ENCODE measurements at places on chromosomes 2 and 18.

- no peak for DNase-seq
Measured at GRCh38 chr18:46320297-46320696, 216.1 kb downstream of the HAUS1 start.

DNA sequence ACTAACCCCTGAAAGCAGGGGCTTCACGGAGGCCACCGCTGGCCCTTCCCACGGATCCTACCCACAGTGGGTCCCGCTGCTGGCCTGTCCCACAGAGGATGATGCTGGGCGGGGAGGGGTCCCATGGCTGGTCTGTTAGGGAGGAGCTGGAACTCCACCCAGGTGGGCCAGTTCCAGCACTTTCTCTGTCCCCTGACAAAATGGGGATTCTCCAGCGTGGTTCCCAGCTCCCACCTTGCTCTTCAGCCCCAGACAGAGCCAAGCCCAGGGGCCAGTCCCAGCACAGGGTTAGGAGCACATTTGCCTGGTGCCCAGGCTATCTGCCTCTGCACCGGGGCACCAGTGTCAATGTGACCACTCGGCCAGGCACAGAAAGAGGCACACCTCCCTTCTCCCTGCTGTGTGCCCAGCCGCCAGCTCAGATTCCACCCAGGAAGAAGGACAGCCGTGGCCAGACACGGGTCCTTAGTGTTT lies 50.0 kb downstream of the ANKMY1 start:
- no peak for DNase-seq

DNA sequence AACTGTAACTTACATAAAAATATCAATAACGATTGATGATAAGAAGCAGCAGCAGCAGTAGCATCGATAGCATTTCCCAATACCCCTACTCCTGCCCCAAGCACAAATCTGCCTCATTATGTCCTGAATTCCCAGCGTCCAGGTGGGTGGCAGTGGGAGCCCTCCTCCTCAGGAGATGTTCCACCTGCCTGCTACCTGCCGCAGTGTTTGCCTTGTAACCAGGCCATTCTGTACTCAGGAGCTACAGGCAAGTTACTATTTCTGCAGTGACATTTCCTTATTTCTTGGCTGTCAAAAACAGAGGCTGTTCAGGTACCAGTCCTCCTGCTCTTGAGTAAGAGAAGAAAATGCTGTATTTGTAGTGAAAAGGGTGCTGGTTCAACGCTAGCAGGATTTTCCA lies 236.4 kb downstream of the CNTNAP5 start:
- no peak for DNase-seq

DNA sequence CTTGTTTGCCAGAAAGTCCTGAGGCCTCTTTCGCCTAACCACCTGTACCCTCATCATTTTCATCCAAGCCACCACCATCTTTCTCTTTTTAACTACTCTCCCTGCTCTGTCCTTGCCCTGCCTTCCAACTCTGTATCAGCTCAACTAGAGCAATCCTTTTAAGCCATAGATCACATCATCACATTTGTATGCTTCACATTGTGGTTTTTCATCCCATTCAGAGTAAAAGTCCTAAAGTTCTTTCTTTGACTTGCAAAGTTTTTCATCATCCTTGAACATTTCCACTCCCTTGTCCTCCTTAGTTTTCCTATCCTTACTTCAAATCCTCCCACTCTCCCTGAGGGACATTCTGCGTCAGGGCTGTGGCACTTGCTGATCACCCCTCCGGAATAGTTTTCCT lies 73.9 kb downstream of the SLC39A10 start:
- no peak for DNase-seq

DNA sequence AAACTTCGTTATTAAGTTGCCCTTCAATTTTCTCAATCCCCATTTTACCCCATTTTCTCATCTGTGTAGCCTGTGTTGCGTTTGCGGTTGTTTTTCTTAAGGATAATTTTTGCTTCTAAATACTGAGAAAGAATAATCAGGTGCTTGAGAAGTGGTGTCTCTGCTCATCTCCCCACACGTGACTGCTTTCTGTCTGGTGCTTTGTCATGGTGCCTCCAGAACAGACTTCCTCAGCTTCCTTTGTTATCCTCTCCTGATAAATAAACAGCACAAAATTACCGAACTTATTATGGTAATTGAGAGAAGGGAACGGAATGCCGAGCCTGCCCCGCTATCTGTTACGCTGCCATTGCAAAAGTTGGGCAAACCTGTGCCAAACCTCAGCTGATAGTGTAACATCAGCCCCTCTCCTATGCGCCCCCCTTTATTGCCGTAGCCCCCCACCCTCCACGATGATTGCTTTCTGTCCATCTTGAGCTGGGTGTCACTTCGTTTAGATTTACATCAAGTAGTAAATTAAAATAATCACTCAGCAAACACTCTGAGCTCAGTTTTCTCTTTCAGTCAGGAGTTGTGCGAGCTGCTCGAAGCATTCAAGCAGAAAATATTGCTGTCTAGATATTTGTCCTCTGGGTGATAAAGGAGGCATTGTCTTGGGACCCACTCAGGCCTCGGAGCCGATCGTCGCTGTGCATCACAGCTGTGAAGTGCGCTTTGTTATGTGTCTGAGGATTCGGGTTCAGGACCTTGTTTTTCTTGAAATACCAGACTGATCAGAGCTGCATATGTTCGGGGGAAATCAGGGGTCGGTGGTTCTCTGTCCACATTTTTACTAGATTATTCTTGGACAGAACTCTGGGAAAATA lies 1008.5 kb upstream of the FANCL start:
- DNase-seq, result no peak

GRCh38 chr2:132860220-132860619 lies 190.2 kb upstream of the LYPD1 start:
- no peak for DNase-seq

GRCh38 chr2:161078211-161078539 lies 82.1 kb upstream of the TANK start:
- no peak for DNase-seq

DNA sequence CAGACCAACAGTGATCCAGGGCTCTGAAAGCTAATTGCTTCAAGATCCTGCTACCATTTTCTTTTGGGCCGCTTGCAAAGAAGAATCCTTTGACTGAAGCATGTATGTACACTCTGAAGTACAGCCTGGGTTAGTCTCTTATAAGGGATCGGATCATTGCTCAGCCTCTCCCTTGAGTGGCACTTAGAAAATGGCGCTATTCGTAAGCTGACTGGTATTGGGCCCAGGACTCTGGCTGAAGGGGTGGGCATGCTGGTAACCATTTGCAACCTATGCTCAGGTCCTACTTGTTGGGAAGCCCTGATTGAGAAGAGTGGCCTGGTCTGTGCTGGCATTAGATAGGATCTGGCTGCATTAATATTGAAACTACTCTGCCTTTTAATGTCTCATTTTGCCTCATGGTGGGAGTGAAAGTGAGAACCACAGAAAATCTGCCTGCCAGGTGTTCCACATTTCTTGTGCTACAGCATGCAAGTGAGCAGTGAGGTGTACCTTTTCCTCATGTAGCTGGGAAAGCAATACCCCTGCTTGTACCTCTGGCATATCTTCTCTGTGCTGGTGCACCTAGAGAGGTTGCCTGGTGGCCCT lies 661 bp upstream of the MGAT5 start:
- DNase-seq, result no peak

DNA sequence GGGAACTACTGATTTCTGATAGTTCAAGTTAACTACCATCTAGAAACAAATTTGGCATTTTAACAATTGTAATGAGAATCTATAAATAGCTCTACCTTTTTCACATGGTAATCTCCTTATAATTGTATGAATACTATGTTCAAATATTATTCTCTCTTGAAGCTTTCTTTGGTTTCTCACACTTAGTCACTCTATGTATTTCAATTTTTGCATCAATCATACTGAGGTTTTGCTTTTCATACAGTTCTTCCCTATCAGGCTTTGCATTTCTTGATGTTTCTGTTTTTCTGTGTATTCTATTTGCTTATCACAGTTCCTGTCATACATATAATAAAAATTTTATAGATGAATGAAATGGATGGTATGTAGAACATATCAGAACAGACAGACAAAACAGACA lies 16.0 kb downstream of the VPS54 start:
- no peak for DNase-seq

Measured in SIG-M5 (cell line).